ENCODE measurements at places on chromosomes 1 and 21.

GRCh38 chr21:42010507-42011495, 641 bp upstream of the ZBTB21 start:
- DNase-seq: peak; percentile 35

- DNase-seq: no peak
Measured at GRCh38 chr1:212118167-212118871, 82.8 kb downstream of the DTL start.

- DNase-seq: no peak
Measured at GRCh38 chr1:56265216-56265615, 314.1 kb downstream of the PLPP3 start.

DNA sequence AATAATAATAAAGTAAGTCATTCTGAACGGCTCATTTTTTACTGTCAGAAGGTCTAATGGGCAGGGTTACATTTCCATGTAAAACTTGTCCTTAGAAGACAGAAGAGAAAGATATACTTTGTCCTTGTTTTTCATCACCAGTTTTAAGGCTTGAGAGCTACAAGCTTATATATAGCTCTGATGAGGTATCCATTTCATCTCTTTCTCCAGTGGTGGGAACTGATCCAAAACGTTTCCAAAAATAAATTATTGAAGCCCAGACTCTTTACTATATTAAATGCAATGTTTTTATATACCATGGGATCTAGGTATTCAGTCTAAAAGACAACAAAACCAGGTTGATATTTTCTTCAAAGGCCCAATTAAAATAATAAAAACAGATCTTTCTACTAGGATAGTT, 8.7 kb downstream of the B3GALNT2 start:
- no peak for DNase-seq

- no peak for DNase-seq
Measured at GRCh38 chr1:75014250-75014649, 119.9 kb upstream of the LHX8 start.

GRCh38 chr1:208209286-208209685, 34.9 kb downstream of the PLXNA2 start:
- DNase-seq: no peak

- DNase-seq: no peak
Measured at GRCh38 chr1:44559330-44559729, 115.0 kb downstream of the TMEM53 start.

DNA sequence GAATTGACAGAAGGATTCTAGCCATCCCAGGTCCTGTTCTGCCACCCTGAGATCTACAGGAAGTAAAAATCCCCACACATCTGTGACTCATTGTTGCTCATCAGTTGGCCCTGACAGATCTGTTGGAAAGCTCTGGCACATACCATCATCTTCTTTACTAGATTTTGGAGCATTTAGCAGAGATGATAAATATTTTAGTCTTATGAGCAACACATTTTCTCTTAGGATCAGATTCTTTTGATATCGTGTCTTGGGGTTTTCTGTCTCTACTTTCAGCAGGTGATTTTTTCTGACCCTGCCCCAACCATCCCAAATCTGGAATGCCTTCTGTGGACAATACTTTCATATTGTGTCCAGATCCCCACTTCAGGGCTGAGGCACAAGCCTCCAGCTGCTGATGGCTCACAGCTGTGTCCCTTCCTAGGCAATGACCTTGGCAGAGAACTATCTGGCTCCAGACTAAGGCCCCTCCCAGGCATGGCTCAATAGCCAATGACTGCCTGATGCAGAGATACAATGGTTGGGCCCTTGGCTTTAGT, 102.8 kb downstream of the GDAP2 start:
- DNase-seq: no peak

DNA sequence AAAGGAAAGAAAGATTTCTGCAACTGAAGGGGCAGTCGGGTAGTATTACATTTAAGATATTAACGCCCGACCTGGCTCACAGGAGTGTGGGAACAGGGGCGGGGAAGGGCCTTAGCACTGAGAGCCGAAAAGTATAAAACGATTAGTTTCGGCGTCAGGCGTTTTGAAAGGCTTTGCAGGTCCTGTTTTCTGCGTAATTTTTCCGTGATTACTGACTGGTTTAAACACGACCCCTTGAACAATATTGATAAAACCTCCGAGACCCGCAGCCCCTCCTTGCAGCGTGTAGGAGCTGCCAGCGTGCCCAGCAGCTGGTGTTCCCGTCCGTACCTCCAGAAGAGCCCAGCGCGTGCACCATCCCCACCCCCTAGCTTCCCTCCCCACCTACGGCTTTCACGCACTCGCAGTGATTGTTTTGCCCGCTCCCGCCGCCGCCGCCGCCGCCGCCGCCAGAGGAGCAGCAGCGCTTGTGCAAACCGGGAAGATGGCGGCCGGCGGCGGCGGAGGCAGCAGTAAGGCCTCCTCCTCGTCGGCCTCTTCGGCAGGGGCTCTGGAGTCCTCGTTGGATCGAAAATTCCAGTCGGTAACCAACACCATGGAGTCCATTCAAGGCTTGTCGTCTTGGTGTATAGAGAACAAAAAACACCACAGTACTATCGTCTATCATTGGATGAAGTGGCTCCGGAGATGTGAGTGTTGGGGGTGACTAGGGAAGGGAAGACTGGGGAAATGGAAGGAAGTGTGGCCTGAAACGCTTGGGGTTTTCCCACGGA, 470 bp downstream of the RPRD2 start:
- DNase-seq: peak; percentile 58

DNA sequence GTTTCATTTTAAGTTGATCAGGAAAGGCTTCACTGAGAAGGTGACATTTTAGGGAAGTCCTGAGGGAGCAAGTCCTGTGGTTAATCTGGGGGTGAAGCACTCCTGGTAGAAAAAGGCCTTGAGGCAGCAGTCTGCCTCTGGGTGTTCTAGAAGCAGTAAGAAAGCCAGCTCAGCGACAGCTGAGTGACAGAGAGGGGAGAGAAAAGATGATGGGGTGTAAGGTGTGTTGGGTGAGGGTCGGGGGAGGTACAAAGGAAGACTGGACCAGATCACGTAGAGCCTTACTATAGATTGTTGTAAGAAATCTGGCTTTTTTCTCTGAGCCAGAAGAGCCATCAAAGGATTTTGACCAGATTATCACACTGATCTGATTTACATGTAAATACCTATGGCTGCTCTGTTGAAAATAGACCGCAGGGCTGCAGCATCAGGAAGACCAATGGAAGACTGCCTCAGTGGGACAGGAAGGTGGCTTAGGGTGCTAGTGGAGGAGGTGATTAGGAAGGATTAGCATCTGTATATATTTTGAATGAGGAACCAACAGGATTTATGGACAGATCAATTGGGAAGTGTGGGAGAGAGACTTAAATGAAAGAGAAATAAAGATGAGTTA, 131.2 kb downstream of the CDC7 start:
- DNase-seq: no peak

- no peak for DNase-seq
Measured at GRCh38 chr21:14677639-14678179, 131.6 kb upstream of the SAMSN1 start.

- DNase-seq: no peak
Measured at GRCh38 chr1:81069856-81070255, 730.9 kb upstream of the ADGRL2 start.

- peak; percentile 50 for DNase-seq
Measured at GRCh38 chr1:53393325-53393792, 65.5 kb upstream of the LRP8 start.

DNA sequence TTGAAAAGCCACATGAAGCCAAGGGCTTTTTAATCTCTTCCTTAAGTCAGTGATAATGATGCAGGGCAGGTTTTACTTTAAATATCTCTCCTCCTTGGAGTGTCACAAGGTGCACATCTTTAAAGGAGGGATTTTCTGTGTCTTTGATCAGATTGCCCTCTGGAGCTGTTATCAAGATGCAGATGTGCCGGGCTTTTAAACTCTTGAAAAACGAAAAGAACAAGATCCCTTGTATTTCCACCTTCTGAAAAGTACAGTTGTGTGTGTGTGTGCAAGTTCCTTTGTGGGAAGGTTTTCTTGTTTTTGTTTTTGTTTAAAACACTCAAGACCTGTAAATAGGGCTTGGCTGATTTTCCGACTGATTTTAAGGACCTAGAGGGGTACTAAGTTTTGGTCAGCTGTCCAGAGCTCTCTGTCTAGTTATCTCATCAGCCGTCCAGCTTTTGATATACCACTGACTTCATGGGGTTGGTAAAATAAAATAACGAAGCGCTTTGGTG, 1.6 kb downstream of the MARK1 start:
- no peak for DNase-seq

DNA sequence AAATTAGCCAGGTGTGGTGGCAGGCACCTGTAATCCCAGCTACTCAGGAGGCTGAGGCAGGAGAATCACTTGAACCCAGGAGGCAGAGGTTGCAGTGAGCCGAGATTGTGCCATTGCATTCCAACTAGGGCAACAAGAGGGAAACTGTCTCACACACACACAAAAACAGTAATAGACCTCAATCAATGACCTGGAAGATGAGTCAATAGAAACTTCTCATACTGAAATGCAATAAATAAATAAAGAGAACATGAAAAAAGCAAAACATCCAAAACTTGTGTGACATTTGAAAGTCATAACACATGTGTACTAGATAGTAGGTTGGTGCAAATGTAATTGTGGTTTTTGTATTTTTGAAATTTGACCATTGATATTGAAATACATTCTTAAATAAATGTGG, 1338.5 kb downstream of the AMY1C start:
- DNase-seq: no peak

- no peak for DNase-seq
Measured at GRCh38 chr21:45724994-45725843, 81.7 kb downstream of the PCBP3 start.

DNA sequence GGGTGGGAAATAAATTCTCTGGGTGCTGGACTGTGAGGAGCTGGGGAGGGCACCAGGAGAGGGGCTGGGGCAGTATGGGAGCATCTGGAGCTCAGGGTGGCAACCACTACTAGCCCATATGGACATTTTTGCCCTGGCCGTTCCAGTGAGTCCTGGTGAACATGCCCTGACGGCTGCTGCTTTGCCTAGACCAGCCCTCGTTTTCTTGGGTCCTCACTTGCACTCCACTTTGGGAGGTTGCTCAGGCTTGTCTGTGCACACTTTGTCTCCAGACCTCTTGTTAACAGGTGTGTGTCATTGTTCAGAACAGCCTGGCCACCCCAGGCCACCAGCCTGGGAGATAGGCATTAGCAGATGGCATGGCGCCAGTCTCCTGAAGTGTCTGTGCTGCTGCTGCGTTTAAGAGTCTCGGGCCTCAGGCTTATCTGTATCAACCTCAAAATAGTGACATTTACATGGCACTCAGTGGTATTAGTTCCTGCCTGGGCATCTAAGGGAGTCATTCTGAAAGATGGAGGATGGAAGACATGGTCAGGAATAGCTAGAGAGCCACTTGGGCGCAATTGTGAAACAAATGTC, 190.5 kb downstream of the PTPRU start:
- DNase-seq: peak; percentile 58

DNA sequence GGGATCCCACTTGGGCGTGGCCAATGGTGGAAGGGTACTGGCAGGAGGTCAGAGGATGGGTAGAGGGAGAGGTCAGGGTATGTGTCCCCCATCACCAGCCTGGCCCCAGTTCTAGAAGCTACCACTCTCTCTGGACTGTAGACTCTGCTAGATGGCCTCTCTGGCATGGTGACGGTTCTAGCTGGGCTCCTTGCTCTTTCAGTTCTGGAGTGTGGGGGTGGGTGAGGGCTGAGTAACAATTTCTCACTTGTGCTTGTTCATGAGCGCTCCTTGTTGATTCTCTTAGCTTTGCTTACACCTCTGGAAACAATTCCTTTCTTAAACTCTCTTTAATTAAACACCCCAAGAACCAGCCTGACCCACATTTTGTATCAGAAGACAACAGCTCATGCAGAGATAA, 25.3 kb upstream of the EXOSC10 start:
- no peak for DNase-seq

- DNase-seq: no peak
Measured at GRCh38 chr1:9985001-9985400, 12.0 kb upstream of the RBP7 start.

- DNase-seq: no peak
Measured at GRCh38 chr1:19877821-19878636, 4.2 kb upstream of the OTUD3 start.

DNA sequence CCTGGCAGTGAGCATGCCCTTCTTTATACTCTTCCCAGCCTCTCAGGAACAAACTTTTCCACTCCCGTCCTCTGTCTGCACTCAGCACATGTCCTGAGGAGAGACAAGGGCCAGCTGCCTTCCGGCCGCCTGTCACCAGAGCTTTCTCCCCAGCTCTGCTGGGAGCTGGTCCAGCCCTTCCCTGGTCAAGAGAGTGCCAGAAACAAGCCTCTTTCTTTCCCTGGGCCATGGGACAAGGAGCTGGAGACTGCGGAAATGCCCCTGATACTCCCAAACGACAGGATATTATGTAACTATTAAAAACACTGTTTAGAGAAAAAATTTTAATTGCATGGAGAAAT, 10.4 kb downstream of the LAMB3 start:
- DNase-seq: no peak

DNA sequence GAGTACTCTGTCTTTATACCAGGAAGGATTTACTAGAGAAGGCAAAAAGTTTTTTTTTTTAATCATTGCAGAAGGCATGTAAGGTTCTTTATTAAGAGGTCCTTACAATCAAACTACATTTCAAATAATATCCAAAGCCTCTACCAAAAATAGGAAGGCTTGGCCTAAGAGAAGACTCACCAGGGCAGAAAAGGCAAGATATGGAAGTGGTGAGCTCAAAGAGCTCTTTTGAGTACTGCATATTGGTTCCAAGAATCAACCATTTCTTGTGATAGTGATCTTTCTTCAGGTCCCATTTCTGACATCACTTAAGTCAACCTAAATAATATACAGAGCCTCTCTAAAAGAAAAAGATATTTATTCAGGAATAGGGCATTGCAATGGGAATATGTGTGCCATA, 153.2 kb downstream of the FASLG start:
- DNase-seq: no peak

GRCh38 chr1:75870951-75871350, 61.3 kb downstream of the ASB17 start:
- DNase-seq: no peak

DNA sequence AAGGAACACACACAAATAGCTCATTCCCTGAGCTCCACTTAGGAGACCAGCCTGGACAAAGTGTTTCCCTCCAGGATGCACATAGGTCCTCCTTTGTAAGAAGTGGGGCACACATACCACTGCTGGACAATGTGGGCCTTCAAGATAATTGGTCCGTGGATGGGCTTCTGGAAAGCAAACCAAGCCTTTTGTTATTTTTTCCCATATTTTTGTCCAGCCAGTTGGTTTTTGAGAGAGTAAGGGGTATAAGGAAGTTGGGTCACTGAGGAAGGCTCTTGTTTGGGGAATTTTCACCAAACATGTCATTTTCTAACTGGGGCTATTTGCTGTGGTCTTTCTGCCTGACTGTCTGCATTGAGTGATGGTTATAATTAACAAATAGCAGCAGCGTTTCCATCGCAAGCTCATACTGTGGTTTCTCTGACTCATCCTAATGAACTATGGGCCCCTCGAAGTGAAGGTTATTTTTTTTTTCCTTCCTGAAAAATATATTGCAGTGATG, 306.3 kb upstream of the DUSP10 start:
- peak; percentile 10 for DNase-seq

- DNase-seq: peak; percentile 39
Measured at GRCh38 chr1:38608202-38608864, 251.2 kb downstream of the RRAGC start.
